NCI-H1930 (cell line): ENCODE measurements at places on chromosomes 16 and 17.
A peak's percentile ranks its signal among the peaks of the same experiment; 100 is the strongest.

GRCh38 chr16:85036236-85037049, 8.8 kb downstream of the KIAA0513 start:
- no peak for DNase-seq

DNA sequence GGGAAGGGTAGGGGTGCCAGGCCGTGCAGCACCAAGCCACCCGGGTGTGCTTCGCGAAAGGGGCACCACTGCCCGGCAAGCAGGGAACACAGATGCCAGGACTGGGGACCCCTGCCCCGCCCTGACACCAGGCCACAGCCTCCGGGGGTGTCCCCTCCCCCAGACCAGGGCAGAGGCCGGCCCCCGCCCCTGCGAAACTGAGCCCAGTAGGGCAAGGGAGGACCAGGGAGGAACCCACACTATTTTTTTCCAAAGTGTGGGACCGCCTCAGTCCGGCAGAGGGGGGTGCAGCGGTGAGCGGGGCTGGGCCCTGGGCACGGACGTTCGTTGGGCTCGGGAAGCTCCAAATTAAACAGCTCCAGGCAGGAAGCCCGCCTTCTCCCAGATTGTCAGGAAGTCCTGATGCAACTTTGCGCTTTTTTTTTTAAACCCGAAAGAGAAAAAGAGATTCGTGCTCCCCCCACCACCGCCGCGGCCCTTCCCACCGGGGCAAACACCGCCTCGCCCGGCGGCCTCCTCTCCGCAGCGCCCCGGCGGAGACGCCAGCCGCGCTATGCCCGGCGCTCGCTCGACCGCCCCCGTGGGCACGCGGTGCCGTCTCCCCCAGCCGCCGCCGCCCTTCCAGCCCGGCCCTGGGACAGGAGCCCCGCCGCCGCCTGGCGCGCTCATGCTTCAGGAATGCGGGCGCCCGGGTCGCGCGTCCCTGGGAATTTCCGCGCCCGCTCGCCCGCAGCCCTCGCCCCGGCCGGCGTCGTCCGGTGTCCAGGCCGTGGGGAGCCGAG, 755 bp downstream of the PIEZO1 start:
- DNase-seq, result no peak

- no peak for DNase-seq
Measured at GRCh38 chr17:46930051-46930450, 7.1 kb downstream of the GOSR2 start.

DNA sequence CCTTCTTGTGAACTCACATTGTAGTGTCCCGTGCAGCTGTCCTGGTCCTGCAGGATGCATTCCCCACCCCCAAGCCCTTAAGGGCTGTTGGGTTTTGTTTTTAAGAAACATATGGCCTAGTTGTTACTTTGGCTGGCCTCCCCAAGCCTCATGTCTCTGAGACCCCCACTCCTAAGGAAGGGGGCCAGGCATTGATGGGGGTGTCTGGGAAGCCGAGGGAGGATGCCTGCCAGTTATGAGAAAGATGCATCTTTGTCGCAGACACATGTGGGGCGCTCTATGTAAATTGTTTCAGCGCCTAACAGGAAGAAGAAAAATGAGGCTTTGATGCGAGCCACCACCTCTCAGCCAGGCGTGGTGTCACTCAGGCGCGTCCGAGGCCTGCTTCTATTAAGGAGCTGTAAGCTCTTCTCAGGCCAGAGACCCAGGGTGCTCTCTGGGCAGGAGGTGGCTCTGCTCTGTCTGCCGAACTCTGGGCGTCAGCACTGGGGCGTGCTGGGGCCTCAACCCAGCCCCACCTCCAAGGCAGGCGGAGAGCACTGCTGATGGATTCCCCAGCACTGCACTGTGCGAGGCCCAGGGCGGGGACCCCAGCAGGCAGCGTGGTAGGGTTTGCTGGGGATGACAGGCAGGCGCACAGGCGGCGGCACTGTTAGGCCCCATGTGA, 70.6 kb downstream of the SREBF1 start:
- no peak for DNase-seq

GRCh38 chr17:33925649-33926048, 329.4 kb upstream of the CCL2 start:
- DNase-seq, result no peak

- peak; percentile 17 for DNase-seq
Measured at GRCh38 chr17:75752802-75753513, 12.0 kb downstream of the GALK1 start.

GRCh38 chr16:84924331-84925091, 86.8 kb downstream of the ZDHHC7 start:
- DNase-seq, result no peak

- DNase-seq, result no peak
Measured at GRCh38 chr16:19885451-19886072, 914 bp upstream of the GPRC5B start.

- DNase-seq, result no peak
Measured at GRCh38 chr16:49926941-49927340, 71.0 kb upstream of the ZNF423 start.

GRCh38 chr16:53912155-53912554, 208.2 kb downstream of the FTO start:
- DNase-seq, result no peak

- no peak for DNase-seq
Measured at GRCh38 chr17:82333279-82334171, at the start of gene SECTM1. Gene SECTM1, minus strand, starts transcription at chr17:82333766. Its CDS starts 6,526 bp downstream, at chr17:82327240.

DNA sequence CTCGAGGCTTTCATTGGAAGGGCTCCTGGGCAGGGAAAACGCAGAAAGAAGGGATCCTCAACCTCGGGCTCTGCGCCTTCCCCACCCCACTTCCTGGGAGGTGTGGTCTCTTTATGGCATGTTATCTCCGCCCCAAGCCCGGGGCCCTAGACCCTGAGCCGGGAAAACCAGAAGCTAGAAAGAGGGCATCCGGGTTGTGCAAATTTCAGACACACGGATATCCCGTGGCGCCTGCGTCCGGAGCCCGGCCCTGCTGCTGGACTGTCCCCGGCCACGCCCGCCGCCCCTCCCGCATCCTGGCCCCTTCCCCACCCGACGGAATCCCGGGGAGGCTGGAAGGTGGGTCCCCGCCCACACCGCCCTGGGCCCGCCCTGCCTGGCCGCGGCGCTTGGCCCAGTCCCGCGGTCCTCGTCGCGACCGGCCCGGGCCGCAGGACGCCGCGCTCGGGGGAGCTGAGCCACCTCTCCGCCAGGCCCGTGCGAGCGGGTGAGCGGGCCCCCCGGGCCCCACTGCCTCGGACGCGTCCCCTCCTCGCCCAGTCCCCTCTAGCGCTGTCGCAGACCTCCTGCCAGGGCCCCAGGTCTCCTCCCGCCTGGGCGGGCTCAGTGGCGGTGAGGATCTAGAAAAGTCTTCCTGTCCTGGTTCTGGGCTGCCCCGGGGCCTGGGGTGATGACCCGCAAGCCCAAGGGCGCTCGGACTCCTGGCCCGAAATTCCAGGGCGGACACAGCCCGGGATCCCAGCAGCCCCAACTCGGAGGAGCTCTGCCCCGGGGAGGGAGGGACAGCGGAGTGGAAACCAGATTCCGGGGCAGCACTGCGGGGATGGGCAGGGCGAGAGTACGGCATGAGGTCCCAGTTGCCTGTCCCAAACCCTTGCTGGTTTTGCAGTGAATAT, at the start of gene SLC16A5:
Gene SLC16A5 (plus strand): TSS at position 397 of the 896 bp plus-strand sequence. CDS start 5,683 bp downstream, outside the sequence.
- no peak for DNase-seq

DNA sequence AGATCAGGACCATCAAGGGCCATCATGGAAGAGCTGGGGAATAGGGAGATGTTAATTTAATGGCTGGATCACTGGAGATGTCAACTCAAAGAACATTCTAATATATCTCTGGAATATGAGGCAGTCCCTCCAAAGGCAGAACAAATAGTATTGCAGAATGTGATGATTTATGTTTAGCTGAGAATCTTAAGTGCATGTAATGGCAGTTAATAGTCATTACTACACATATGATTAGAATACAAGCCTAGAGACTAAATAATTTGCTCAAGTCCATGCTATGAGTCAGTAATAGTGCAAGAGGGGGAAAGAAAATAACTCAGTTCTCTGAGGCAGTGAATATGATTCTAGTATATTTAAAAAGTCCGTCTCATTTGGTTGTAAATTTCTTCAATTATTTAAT, 32.3 kb downstream of the SNTB2 start:
- no peak for DNase-seq

DNA sequence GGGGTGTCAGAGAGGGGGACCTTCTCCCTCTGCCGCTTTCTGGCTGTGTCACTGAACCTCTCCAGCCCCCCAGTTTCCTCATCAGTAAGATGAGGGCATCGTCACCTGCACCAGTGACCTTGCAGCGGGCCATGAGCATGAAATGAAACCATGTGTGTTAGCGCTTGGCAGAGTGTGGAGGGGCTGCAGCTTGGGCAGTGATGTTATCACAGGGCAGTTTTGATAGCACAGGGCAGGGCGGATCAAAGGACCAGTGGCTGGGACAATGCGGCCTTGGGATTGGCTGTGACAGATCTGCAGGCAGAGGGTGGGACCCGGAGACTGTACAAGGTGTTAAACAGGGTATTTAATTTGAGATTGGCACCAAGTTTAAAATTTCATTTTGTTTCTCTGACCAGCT, 38.9 kb upstream of the NAT9 start:
- DNase-seq, result no peak

DNA sequence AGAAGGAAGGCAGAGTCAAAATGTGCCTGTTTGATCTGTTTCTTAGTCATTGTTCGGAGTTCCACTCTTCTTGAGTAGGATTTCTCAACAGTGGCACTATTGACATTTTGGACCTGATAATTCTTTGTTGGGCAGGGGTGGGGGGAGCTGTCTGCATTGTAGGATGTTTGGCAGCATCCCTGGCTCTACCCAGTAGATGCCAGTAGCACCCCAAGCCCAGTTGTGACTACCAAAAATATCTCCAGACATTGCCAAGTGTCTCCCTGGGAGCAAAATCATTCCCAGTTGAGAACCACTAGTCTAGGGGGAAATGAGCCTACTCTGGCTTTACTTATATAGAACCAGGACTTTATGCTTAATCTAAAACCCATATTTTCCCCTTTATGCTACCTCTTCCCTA, 1.1 kb upstream of the GFOD2 start:
- no peak for DNase-seq

GRCh38 chr17:72280881-72281280, 160.1 kb downstream of the SOX9 start:
- DNase-seq, result no peak

- no peak for DNase-seq
Measured at GRCh38 chr17:81967244-81967532, 6.2 kb upstream of the NOTUM start.

GRCh38 chr17:63929860-63930766, 2.0 kb downstream of the CD79B start:
- no peak for DNase-seq

- no peak for DNase-seq
Measured at GRCh38 chr17:193841-194806, 12.7 kb upstream of the DOC2B start.

GRCh38 chr16:19861133-19861532, 23.5 kb downstream of the GPRC5B start:
- no peak for DNase-seq

DNA sequence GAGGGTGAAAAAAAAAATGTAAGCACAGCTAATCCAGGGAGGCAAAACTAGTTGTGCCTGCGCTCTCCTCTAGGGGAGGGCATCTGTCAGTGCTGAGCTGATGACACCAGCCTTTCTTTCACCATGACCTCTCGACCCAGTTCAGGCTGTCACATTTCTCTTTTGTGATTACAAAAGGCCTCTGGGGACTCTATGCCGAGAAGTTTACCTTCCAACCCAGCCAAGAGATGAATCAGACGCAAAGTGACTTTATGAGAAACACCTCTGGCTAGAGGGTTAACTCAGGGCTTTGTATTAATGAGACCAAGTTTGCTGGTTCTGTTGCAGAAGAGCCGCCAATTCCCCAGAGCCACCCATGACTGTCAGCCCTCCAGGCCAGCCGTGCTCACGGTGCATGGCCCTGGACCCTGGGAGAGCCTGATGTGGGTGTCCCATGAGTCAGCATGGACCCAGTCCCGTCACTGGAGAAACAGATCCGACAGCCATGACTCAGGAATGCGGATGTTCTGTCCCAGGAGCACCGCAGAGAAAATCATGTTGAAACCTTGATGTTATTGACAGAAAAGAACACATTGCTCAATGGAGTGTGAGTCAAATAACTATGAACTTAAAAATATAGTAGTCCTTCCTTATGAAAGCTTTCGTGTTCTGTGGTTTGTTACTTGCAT, 437.2 kb downstream of the HS3ST3B1 start:
- no peak for DNase-seq

GRCh38 chr16:85028685-85029407, 1.3 kb downstream of the KIAA0513 start:
- DNase-seq, result no peak

DNA sequence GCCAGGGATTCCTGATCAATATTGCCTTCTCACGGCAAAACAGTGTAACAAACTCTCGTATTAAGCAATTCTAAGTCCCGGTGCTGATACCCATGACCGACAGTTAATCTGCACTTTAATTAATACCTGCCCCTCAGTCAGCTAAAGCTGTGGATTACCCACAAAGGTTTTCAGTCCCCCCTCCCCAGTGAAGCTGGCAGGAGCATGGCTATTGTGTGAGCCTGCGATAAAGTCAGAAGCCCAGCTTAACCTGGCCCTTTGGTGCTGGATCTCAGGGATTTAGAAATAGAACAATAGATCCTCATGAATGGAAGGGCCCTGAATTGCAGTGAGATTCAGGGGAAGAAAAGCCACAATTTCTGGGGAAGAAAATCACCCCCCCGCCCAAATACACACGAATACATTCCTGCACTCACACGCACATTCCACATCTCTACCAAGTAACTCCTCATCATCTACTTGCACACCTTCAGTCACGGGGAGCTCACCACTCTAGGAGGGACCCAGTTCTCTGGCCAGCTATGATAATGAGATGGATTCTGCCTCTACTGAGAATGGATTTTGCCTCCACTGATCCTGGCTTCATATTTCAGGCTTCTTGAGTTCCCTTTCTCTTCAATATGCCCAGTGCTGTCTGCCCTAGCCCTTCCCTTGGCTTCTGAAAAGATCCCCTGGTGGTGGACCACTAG, 102.6 kb downstream of the WSCD1 start:
- DNase-seq, result no peak

DNA sequence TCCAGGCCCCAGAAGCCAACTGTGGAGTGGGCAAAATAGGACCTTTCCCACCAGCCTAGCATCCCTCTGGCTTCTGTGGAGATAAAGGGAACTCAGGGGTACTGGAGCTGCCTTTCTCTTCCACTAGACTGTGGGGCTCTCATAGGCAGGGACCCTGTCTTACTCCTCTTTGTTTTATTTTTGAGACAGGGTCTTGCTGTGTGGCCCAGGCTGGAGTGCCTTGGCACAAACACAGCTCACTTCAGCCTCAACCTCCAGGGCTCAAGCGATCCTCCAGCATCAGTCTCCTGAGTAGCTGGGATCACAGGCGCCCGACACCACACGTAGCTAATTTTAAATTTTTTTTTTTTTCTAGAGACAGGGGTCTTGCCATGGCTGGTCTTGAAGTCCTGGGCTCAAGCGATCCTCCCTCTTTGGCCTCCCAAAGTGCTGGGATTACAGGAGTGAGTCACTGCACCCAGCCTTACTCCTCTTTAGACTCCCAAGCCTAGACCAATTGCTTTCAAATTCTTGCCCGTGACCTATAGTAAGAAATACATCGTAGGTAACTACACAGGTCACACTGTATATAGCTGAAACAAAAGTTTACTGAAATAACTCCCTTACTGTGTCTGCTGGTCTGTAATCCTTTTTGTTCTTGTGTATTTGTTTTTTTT, 2.6 kb downstream of the RAI1 start:
- DNase-seq, result no peak
